ENCODE measurements at places on chromosomes 3 and 15.

DNA sequence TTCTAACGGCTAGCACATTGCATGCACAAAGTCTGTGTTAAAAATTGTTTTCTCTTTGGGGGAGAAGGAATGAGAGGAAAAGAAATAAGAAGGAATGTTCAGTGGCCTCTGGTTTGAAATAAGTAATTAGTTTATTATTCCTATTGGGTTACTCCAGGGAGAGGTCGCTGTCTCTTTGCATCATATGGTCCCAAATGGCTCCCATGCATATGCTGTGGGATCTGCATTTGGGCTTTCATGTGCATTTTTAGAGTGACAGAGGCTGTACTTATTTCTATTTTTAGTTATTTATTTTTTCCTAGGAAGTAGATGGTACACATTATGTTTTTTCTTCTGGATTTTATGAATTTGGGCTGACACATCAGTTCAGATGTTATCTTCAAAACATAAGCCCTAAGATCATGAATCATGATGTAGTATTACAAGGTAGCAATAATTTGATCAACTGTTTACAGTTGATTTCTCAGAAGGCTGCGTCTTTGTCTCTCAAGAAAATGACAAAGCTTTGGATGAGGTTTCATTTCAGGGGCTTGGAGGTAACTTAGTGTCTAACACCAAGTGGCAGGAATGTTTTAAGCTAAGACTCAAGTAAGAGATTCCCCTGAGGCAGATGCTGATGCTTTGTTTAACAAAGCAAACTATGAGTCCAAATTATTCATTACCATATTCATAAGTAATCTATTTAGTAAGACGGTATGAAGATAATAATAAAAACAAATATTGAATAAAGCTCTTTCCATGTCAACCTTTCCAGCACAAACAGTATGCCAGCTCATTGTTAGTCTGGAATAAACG, 247.7 kb downstream of the NSUN3 start:
- no peak overlapping the region for H3K4me3 ChIP-seq
- no peak for DNase-seq
- H3K27ac ChIP-seq = no peak overlapping the region
- no peaks in the 10 kb centered on the region for H3K36me3 ChIP-seq

DNA sequence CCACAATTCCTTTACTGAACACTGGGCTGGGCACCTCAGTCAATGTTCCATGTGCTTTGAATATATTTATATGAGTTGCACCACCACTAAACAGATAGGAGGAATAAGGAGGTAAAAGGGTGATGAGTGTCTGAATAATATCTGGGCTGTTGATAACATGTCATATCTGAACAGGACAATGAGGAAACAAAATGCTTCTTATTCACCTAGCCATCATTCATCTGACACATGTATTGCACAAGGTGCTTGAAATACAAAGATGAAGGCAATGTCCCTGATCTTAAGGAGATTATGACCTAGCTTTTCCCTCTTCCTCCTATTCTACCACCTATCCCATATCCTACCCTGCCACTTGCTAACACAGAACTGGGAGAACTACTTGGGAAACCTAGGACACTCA, 8.0 kb upstream of the CERS3 start:
- H3K4me1 ChIP-seq = no peaks in the 10 kb centered on the region
- no peak overlapping the region for H3K27ac ChIP-seq
- no peak overlapping the region for H3K4me3 ChIP-seq
- H3K27me3 ChIP-seq = no peaks in the 10 kb centered on the region

GRCh38 chr15:73717802-73718201, 33.6 kb downstream of the CD276 start:
- H3K4me1 ChIP-seq = no peaks in the 10 kb centered on the region
- no peak overlapping the region for H3K4me3 ChIP-seq
- no peaks in the 10 kb centered on the region for H3K27me3 ChIP-seq
- H3K36me3 ChIP-seq = no peaks in the 10 kb centered on the region
- no peak overlapping the region for H3K27ac ChIP-seq

DNA sequence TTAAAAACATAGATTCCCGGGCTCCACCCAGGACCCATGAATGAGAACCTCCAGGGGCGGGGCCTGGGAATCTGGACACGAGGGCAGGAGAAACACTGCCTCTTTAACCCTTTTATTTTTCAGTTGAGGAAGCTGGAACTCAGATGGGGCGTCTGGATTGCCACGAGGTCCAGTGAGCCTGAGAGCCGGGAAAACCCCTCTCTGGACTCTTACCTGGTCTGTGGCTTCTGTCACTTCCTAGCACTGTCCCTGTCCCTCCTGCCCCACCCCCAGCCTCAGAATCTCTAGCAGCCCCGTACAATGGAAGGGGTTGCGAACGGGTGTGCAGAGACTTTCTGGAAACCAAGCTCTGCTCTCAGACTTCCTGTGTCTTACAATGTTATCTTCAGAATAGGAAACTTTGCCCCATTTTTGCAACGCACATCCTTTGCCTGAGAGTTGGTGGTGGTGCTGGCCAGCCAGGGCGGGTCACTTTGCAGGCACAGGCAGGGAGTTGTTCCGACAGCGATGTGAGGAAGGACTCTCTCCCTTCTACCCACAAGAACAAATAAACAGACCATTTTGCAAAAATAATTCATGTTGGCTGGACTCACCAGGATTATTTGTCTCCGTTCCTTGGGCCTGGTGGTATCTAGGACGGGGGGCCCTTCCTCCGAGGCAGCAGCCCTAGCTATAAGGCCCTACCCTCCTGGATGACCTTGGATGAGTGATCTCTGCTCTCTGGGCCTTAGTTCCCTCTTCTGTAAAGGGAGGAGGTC, 59.1 kb downstream of the SMAD6 start:
- no peaks in the 10 kb centered on the region for H3K36me3 ChIP-seq
- no peak overlapping the region for H3K4me3 ChIP-seq
- no peaks in the 10 kb centered on the region for H3K27me3 ChIP-seq
- no peak overlapping the region for H3K27ac ChIP-seq

GRCh38 chr3:7978087-7978422, 523.6 kb upstream of the LMCD1 start:
- no peaks in the 10 kb centered on the region for H3K36me3 ChIP-seq
- no peak overlapping the region for H3K4me3 ChIP-seq
- no peaks in the 10 kb centered on the region for H3K4me1 ChIP-seq
- H3K27me3 ChIP-seq = no peaks in the 10 kb centered on the region

- H3K36me3 ChIP-seq = no peaks in the 10 kb centered on the region
- peaks cover 3% of the 10 kb centered on the region for H3K4me1 ChIP-seq
- no peak for DNase-seq
- H3K27ac ChIP-seq = no peak overlapping the region
Measured at GRCh38 chr3:152591515-152591914, 243.4 kb upstream of the P2RY1 start.

DNA sequence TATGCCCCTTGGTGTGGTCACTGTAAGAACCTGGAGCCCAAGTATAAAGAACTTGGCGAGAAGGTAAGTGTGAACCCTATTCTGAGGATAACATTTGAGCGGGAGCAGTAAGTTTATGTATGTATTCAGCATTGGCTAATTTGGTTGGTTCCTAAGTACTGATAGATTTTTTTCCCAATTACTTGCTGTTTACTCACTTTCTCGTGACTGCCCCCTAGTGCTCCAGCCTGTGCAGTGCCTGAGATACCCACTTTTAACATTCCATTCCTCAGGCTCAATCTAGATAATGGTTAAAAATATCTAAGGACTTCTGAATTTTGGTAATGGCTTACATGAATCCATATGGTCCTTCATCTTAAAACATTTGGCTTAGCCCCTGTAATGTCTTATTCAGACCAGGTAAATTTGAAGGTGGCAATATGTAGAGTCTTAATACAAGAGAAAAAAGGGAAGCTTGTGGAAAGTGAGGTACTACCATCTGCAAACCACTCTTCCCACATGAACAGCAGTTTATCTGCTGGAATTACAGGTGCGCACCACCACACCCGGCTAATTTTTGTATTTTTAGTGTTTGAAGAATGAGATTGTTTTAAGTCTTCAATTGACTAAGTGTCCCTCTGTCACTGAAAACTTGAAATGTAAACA, 7.1 kb downstream of the ELL3 start:
- H3K27ac ChIP-seq = no peak overlapping the region
- peaks cover 83% of the 10 kb centered on the region for H3K36me3 ChIP-seq
- DNase-seq = no peak
- no peaks in the 10 kb centered on the region for H3K4me1 ChIP-seq
- H3K4me3 ChIP-seq = no peak overlapping the region

DNA sequence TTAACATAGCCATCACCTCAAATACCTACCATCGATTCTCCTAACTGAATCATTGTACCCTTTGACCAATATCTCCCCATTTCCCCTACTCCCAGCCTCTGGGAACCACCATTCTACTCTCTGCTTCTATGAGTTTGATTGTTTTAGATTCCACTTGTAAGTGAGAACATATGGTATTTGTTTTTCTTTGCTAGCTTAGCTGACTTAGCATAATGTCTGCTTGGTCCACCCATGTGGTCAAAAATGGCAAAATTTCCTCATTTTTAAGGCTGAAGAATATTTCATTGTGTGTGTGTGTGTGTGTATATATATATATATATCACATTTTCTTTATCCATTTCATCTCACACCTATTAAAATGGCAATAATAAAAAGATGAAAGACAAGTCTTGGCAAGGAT, 469.3 kb downstream of the FHIT start:
- H3K27me3 ChIP-seq = no peaks in the 10 kb centered on the region
- no peaks in the 10 kb centered on the region for H3K36me3 ChIP-seq
- H3K4me1 ChIP-seq = no peaks in the 10 kb centered on the region
- no peak for DNase-seq

GRCh38 chr3:193114431-193115340, 126.3 kb upstream of the PLAAT1 start:
- no peak for DNase-seq
- H3K27ac ChIP-seq = no peak overlapping the region
- no peaks in the 10 kb centered on the region for H3K4me1 ChIP-seq
- no peak overlapping the region for H3K4me3 ChIP-seq

GRCh38 chr15:25690673-25691543, 172.2 kb downstream of the ATP10A start:
- no peak overlapping the region for H3K4me3 ChIP-seq
- no peaks in the 10 kb centered on the region for H3K27me3 ChIP-seq
- peaks cover 39% of the 10 kb centered on the region for H3K36me3 ChIP-seq
- no peaks in the 10 kb centered on the region for H3K4me1 ChIP-seq

DNA sequence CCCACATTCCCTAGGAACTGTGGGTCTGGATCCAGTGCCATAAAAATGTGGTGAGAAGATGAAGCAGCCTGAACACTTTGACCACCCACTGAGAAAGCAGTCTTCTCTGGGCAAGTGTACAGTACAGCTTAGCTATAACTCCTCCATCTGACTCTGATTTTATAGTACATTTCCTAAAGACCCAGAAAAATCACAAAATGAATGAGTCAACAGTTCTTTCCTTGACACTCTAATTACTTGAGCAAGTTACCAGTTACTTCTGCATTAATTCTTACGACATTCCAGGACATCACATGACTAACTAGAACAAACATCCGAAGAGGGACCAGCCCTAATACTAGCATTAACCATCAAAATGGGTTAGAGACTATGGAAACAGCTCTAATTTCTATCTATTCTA, 148.1 kb upstream of the PEX5L start:
- no peak overlapping the region for H3K4me3 ChIP-seq
- no peaks in the 10 kb centered on the region for H3K4me1 ChIP-seq
- H3K36me3 ChIP-seq = no peaks in the 10 kb centered on the region
- no peak for DNase-seq
- no peak overlapping the region for H3K27ac ChIP-seq

DNA sequence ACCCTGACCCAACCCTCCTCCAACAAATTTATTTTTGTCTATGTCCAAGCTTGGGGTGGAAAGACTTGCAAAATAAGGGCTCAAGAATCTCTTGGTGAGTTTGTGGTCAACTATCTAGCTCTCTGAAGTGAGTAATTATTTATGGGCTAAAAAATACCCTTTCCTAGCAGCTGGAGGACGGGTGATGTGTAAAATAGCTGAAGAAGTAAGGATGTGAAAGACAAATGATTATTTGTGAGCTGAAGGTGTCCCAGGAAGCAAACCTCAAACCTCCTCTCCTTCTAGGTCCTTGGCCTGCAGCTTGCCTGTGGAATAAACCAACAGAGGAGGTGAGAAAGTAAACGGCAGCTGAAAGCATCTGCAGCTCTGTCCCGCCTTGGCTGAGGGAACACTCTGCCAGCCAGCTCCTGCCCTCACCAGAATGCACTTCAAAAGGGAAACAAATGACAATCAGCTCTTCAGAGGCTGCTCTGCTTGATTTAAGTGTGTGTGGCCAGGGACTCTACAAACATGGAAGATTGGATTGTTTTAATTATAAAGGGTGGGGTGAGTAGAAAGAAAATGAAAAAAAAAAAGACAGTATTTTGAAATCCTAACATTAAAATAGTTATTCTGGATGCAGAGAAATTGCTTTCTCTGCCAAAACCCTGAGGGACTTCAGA, 60.3 kb downstream of the TM4SF4 start:
- H3K4me3 ChIP-seq = no peak overlapping the region
- H3K27ac ChIP-seq = no peak overlapping the region
- H3K27me3 ChIP-seq = no peaks in the 10 kb centered on the region
- no peaks in the 10 kb centered on the region for H3K36me3 ChIP-seq

- no peak for DNase-seq
- no peaks in the 10 kb centered on the region for H3K27me3 ChIP-seq
- H3K4me3 ChIP-seq = no peak overlapping the region
- no peaks in the 10 kb centered on the region for H3K4me1 ChIP-seq
- no peak overlapping the region for H3K27ac ChIP-seq
Measured at GRCh38 chr3:67559029-67559605, 95.3 kb downstream of the SUCLG2 start.

GRCh38 chr3:112376992-112377391, 44.0 kb downstream of the CD200 start:
- H3K27me3 ChIP-seq = no peaks in the 10 kb centered on the region
- H3K4me3 ChIP-seq = no peak overlapping the region
- no peak overlapping the region for H3K27ac ChIP-seq
- no peaks in the 10 kb centered on the region for H3K36me3 ChIP-seq
- no peak for DNase-seq

DNA sequence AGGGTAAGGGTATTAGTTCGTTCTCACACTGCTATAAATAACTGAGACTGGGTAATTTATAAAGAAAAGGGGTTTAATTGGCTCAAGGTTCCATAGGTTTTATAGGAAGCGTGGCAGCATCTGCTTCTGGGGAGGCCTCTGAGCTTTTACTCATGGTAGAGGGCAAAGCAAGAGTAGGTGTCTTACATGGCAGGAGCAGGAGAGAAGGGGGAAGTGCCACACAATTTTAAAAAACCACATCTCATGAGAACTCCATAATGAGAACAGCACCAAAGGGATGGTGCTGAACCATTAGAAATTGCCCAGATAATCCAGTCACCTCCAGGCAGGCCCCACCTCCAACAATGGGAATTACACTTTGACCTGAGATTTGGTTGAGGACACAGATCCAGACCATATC, 12.2 kb downstream of the RNF111 start:
- H3K4me3 ChIP-seq = no peak overlapping the region
- no peak overlapping the region for H3K27ac ChIP-seq
- DNase-seq = no peak
- H3K36me3 ChIP-seq = no peaks in the 10 kb centered on the region

- H3K36me3 ChIP-seq = no peaks in the 10 kb centered on the region
- H3K4me1 ChIP-seq = no peaks in the 10 kb centered on the region
- no peak overlapping the region for H3K4me3 ChIP-seq
- H3K27me3 ChIP-seq = no peaks in the 10 kb centered on the region
Measured at GRCh38 chr3:62940771-62941563, 65.8 kb upstream of the CADPS start.
